ENCODE measurements at places on chromosomes 4 and X.

- no peak for DNase-seq
Observed at GRCh38 chr4:151473521-151474097, 64.6 kb downstream of the FHIP1A start.

- peak; percentile 50 for DNase-seq
Observed at GRCh38 chrX:41559235-41560052, 112.3 kb downstream of the NYX start.

GRCh38 chrX:119095936-119096335 is 23.1 kb downstream of the CT47C1 start:
- no peak for DNase-seq

- no peak for DNase-seq
Observed at GRCh38 chr4:48930654-48931053, 24.1 kb upstream of the OCIAD2 start.

DNA sequence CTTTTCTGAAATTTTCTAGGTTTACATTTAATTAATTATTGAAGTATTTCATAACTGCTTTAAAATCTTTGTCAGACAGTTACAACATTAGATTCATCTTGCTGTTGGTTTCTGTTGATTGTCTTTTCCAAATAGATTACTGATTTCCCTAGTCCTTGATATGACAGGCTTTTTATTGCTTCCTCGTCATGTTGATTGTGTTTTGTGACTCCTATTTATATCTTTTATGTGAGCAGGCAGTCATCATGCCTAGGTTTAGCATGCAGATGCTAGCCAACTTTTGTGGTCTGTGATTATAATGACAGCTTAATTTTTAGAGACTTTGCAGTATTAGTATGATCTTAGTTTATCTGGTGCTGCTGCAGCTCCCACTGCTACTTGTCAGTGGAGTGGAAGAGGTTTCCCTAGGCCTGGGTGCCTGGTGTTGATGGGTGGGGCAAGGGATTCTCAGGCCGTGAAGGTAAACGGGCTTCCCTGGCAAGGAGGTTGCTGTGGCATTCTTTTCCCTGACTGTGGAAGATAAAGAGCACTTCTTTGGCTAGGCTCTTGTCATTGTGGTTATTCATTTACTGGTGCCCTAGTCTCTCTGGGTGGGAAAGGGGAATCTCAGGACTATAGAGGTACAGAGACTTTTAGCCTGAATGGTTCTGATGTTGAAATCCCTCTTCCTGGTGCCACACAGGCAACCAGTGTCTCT is 65.7 kb downstream of the SERPINA7 start:
- no peak for DNase-seq

GRCh38 chr4:95410387-95410977 is 138.3 kb downstream of the UNC5C start:
- no peak for DNase-seq

GRCh38 chr4:86522349-86522748 is 71.8 kb upstream of the PTPN13 start:
- DNase-seq, result peak; percentile 9

DNA sequence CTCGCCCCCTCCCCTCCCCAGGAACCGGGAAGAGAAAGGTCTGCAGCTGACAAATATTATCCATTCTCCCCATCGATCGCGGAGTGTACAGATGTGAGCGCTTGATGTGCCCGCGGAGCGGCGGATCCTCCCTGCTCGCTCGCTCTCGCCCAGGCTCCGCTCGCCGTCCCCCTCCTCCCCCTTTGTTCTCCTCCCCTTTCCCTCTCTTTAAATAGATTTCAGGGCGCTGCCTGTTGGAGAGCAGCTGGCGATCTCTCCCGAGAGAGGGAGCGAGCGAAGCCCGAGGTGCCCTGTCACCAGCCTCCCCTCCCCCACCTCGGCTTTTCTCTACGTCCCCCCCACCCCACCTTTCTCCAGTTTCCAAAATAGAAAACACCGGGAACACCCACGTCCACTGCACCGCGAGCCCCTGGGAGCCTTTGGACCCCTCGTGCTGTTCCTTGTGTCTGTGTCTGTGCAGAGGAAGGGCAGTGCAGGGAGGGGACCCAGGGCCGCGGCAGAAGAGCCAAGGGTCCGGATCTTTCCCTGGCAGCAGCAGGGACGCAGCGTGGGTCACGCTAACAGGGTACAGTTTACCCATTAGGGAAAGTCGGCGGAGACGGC is 56.6 kb upstream of the BCOR start:
- no peak for DNase-seq

DNA sequence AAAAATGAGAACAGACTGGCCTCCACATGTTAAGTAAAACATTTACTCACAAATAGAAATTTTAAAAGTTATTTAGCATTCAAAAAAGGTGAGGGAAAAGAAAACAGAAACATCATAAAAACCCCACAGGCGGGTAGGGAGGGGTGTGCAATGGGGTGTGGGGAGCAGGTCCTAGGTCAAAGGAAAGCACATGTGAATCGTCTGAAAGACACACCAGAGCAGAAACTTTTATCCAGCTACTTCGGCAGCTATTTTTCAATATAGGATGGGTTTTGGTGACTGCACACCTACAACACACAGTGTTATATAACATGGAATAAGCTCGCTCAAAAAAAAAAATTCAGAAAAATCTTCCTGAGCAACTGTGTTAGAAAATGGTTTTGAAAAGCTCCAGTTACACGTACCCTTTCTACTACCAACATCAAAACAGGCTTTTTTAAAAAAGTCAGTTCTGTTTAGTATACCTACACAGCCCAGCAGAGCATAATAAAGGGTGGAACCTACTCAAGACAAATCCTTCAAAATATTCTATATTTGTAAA is 1.6 kb downstream of the OTUD4 start:
- DNase-seq, result peak; percentile 37

GRCh38 chr4:182881914-182882313 is 35.3 kb downstream of the DCTD start:
- no peak for DNase-seq

- DNase-seq, result no peak
Observed at GRCh38 chr4:187903106-187903505, 92.5 kb upstream of the ZFP42 start.

DNA sequence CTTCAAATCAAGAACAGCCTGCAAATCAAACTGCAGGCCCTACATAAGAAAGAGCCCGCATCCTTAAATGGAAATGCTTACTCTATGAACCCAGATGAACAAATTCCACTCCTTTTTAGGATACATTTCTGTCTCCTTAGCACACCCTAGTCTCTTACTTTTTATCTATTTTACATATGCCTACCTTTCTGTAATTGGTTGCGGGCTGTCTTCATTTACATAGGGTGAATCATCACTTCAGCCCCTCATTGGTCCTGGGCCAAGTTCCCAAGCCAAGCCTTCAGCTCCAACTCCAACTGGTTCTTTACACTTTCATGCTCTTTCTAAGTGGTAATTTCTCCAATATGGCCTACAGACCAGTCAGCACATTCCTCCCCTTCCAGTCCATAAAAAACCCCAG is 219.3 kb downstream of the TRAM1L1 start:
- no peak for DNase-seq

DNA sequence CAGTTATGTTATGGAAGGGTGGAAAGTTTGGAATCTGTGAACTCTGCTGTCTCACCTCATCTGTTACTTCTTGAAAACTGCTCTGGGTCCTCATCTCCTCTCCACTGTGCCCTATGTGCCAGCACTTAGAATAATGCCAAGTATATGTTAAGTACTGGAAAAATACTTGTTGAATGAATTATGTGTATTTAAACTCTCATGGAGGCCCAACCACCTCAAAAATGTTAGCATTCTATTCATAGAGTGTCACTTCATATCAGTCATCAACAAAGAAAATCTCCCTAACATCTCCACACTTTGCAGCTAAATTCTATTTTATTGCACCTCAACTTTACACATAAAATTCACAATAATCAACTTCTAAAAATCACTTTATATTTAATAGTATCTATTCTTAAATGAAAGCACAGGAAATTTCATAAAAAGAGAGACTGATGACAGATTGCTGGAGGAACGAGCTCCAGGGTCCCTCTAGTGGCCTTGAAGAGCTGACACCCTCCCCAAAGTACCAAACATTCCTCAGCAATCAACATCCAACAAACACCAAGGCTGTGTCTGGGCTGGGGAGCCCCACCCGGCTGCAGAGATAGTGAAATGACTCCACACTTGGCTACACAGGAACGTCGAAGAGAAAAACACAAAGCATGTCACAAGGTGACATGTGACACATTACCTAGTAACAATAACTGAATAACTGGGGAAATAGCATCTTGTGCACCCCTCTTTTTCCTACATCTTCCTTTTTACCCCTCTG is 45.8 kb downstream of the SLC39A8 start:
- DNase-seq, result peak; percentile 34

DNA sequence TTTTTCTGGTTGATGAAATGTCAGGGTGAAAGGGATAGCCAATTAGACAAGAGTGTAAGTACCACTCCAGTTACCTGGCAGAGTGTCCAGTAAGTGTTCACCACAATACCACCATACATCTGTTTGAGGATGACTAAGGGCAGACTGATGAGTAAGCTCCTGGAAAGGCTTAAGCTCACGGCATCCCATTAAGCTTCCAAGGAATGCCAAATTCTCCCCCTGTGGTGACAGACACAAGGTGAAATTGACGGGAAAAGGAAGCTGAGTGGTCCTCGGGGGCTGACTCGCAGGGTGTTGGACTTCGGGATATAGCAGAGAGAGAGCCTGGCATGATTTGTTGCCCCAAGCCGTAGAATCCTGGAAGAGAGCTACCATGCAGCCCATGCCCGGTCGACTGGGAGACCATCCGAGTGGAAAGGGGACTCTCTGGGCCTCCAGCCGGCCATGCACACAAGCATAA is 7.6 kb upstream of the BST1 start:
- DNase-seq, result no peak

- peak; percentile 60 for DNase-seq
Observed at GRCh38 chrX:124223524-124223923, 108.9 kb upstream of the TEX13D start.

DNA sequence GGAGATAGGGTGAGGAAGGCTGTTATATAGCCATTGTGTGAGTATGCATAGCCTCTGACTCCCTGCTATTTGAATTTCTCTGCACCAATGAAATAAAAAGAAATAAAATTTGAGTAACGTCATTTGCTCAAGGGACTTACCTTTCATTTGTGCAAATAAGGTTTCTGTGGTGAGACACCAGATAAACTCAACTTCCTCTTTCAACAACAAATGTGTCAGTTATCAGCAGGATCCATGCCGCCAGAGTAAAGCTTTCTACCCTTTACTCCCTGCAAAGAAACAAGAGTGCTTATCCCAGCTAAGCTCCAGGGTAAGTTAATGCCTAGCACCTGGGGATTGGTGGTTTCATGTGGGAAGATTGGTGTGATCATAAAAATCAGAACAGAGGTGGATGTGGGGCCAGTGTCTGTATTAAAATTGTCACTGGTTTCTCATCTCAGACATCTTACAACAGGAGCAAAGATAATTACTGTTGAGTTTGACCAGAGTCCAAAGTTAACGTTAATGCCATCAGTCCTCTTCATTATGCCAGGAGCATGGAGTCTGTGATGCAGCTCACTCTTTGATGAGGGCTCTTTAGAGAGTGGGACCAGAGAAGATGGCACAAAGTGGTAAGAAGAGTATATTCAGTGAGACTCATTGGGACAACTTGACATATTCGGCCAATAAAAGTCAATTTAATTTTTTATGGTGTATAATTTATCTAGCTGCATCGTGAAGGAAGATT is at the start of gene P2RY10:
P2RY10 (plus strand) TSS at position 206 of the 727 bp plus-strand sequence. CDS start 15,130 bp downstream, outside the sequence.
- peak; percentile 58 for DNase-seq

DNA sequence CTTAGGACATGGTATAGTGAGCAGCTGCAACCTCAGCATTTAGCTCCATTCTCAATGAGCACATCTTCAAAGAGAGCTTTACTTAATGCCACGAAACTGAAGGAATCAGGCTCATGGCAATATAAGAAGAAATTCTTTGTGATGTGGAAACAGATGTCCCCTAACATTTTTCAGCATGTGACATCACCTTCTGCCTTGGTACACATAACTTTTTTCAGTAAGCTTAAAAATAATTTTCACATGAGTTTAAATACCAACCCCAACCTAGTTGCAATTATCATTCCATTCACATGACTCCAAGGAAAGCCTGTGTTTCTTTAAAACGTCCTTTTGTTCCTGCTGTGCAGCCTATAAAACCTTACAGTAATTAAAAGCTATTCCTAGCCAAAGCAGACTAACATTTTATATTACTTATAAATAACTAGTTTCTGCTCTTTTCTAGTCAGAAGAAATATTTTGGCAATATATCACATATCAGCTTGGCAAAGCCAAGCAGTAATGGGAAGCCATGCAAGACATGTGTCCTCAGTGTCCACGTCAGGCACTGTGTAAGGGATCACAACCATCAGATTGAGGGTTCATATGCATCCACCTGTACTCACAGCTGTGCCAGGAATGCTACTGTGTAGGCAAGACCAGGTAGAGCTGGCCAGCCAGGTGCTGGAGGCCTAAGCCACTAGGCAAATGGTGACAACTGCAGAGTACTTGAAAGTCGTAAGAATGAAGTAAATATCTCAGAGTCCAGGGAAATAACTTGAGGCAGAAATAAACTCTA is 466.6 kb downstream of the INPP4B start:
- DNase-seq, result no peak

- DNase-seq, result peak; percentile 82
Observed at GRCh38 chr4:102625232-102625930, 124.2 kb downstream of the NFKB1 start.

GRCh38 chrX:40420899-40421729 is 159.7 kb upstream of the ATP6AP2 start:
- peak; percentile 11 for DNase-seq

DNA sequence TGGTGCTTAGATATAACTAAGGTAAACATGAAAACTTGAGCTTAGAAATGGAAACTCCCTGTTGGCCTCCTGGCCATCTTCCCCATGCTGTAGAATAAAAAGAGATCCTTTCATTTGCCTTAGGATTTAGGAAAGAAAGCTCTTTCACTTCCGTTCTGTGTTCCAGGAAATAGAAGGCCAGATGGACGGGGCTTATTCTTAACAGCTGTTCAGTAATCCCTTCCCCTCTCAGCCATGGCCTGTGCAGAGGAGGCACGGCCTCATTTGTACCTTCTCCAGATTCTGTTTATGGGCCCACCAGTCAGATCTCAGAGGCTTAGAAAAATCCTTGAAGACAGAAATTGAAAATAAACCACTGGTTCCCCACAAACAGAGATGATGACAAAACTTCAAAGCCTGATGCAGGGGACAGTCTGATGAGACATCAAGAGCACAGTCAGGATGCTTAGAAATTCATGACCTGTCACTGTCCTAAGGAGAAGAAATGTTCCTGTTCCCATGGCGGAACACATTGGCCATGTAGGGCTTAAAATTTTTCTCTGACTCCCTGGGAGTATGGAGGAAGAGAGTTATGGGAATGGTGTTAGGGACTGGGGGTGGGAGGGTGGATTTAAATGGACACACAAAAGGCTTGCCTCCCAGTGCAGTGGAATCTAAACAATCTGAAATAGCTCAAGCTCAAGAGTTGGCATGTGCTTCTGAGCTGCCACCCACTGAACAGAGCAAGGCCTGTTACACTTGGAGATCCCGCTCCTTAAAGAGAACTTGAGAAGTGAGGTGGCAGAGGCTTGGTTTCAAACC is 188.8 kb downstream of the SOWAHB start:
- DNase-seq, result no peak

DNA sequence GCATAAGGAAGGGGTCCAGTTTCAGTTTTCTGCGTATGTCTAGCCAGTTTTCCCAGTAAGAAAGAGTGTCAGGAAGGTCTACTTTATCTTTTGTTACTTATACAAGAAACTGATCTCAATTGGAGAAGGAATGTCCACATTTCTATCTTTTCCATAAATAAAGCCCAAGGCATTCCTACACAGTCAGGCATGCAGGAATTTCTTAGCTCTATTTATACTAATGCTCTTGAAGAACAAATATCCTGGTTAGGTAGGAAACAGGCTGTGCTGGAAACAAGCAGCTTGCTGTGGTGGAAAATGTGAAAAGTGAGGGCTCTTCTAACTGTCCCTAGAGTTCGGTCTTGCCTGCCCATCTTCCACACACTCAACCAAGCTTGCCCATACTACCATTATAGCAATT is 37.9 kb upstream of the PITX2 start:
- DNase-seq, result no peak

- DNase-seq, result no peak
Observed at GRCh38 chrX:72023071-72023470, 108.6 kb downstream of the RTL5 start.

Measured in activated CD4-positive, alpha-beta T cell treated with anti-CD3 and anti-CD28 coated beads, Interleukin-10, Interleukin-2, amounts not matched to agents 100 ng/mL and 50 ng/mL, durations not matched to agents 16 hours and 8 hours (primary cell).